Stimulated activated CD4-positive, alpha-beta T cell treated with anti-CD3 and anti-CD28 coated beads, Interleukin-1b, Interleukin-23, amount 100 ng/mL, for 24 hours (primary cell): ENCODE measurements at places on chromosomes 2 and 18.

- DNase-seq = no peak
These were observed 362.6 kb upstream of the ID2 start for GRCh38 chr2:8319219-8319618.

- DNase-seq = no peak
These were observed 112.3 kb downstream of the PXDN start for GRCh38 chr2:1632002-1632348.

- no peak for DNase-seq
These were observed 126.0 kb upstream of the MSH6 start for GRCh38 chr2:47656715-47657600.

DNA sequence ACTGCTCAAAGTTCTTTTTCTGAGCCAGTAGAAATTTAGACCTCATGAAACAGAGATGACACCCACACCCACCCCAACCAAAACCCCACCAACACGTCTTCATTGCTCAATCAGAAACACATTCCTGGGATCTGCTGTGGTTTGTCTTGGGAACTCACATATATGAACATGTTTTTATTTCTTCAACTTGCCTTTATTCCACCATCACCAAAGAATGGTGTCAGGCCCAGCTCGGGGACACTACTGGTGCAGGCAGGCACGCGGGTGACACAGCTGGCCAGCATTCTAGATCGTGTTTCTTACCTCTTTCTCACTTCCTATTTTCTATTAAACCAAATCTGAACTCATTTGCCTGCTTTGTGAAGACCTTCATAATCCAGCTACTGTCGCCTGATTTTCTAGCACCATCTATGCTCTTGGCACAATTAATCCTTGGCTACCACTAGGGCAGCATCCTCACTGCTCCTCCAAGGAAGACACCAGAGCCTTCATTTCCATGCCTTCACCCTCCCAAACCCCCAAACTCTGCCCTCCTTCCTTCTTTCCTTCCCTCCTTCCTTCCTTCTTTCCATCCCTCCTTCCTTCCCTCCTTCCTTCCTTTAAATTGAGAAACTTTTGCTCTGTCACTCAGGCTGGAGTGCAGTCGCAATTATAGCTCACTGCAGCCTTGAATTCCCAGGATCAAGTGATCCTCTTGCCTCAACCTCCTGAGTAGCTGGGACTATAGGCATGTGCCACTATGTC, 157.1 kb downstream of the BCL2 start:
- DNase-seq = no peak

DNA sequence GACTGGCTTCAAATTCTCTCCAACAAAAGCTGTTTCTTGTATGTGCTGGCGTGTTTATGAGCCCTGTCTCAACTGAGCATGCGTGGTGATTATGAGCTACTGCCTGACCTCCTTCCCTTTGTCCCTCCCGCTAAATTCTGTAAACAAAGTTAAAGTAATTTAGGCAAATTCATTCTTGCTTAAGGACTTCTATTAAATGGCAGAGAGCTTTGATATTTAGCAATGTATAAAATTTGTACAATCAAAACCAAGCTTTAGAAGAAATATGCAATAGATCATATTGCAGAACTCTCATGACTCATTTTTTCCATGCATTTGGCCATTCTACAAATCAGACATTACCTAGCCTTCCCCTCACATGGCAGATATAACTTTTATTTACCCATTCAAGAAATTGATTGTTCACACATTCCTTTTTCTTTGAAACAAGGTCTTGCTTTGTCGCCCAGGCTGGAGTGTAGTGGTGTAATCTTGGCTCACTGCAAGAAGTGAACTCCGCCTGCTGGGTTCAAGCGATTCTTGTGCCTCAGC, 18.2 kb downstream of the IGFBP2 start:
- DNase-seq = no peak

GRCh38 chr2:155309483-155309882, 611.0 kb downstream of the KCNJ3 start:
- DNase-seq = no peak

DNA sequence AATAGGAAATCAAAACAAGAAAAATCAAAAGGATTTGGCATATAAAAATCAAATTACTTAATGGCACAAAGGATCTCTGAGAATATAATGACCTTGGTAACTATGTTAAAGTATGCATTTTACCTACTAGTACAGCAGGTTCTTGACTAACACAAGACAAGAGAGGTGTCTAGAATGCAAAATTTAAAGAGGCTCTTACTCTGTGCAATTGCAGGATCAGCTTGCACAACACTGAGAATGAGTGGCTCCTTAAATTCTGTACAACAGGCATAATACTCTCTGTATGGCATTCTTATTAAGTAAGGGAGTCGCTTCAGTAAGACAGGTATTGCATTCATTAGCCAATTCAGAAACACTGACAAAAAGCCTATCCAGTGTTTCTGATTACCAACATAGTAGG, 72.6 kb downstream of the UGP2 start:
- DNase-seq = no peak

- DNase-seq = no peak
These were observed 118.3 kb downstream of the CAMKMT start for GRCh38 chr2:44480068-44480467.

- DNase-seq = no peak
These were observed 201.0 kb downstream of the NDUFA10 start for GRCh38 chr2:239824046-239824694.

GRCh38 chr2:9538000-9538507, 17.6 kb downstream of the ADAM17 start:
- no peak for DNase-seq

GRCh38 chr2:24704692-24705091, 88.5 kb downstream of the PTRHD1 start:
- no peak for DNase-seq

GRCh38 chr2:44537264-44537663, 175.5 kb downstream of the CAMKMT start:
- no peak for DNase-seq

- DNase-seq = no peak
These were observed 318.1 kb upstream of the HS6ST1 start for GRCh38 chr2:128636802-128637147.

- no peak for DNase-seq
These were observed 26.8 kb downstream of the FAM110C start for GRCh38 chr2:19505-19904.

DNA sequence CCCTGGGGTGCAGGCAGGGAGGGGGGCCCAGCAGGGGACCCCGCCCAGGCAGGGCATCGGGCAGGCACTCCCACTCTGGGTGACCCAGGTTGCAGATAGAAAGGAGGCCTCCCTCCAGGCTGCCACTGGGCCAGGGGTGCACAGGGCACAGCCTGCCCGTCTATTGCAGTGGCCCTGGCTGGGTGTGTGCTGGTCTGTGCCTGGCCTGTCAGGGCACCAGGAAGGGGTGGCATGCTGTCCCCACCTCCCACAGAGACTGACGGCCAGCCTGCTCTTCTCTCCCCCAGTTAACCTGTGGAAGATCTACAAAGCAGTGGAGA, 12.9 kb downstream of the ARID5A start:
- DNase-seq = no peak

DNA sequence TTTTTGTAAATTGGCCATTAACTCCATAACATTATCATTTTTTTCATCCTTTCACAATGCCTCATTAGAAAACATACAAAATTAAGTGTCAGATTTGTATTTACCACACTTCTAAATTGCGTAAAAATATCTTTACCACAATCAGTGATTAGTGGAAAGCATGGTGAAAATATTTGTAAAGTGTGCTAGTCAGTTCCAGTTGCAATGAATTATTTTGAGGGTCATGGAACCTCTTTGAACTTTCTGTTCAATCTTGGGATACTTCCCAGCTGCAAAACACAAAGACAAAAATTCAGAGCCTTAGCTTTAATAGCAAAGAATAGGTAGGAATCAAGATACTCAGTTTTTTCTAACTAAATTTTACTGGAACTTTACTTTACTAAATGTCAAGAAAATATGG, 4.0 kb upstream of the COL3A1 start:
- DNase-seq = no peak
